CD4-positive, alpha-beta T cell treated with Interleukin-4 for 4 hours (primary cell): ENCODE measurements at places on chromosomes 2 and 18.

- DNase-seq: no peak
Observed at GRCh38 chr2:60216452-60216995, 336.9 kb downstream of the BCL11A start.

DNA sequence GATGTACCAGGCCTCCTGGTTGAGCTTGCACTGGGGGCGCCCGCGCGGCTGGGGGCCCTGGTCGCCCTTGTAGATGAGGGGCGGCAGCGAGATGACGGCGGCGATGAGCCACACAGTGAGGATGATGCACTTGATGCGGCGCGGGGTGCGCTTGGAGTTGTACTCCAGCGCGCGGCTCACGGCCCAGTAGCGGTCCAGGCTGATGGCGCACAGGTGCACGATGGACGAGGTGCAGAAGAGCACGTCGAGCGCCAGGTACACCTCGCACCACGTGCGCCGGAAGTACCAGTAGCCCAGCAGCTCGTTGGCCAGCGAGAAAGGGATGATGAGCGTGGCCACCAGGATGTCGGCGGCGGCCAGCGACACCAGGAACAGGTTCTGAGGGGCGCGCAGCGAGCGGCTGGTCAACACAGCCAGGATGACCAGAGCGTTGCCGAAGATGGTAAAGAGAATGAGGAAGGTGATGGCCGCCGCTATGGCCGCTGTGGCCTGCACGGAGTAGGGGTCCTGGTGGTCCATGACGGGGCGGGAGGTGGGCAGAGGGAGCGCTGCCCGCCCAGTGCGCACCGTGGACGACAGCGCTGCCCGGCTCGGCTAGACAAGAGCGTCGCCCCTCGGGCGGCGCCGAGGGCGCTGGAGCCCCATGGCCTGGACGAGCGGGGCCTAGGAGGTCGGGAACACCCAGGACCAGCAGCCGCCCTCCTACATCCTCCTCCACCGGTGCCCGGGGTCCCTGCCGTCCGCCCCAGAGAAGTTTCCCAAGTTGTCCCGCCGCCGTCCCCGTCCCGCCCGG lies 544 bp downstream of the ADRA2B start:
- DNase-seq: no peak

DNA sequence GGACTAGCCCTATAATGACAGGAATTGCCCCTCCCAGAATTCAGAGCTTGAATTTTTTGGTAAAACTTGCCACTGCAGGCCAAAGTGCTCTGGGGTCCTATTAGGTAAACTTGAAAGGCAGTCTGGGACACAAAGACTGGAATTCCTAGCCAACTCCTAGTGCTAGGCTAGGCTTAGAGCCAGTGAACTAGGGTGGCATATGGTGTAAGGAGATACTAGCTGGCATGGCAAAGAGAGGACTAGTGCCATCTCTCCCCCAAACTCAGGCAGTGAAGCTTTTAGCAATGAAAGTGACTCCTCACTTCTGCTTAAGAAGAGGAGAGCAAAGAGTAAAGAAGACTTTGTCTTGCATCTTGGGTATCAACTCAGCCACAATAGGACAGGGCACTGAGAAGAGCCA lies 410.5 kb upstream of the CNTNAP5 start:
- DNase-seq: no peak

DNA sequence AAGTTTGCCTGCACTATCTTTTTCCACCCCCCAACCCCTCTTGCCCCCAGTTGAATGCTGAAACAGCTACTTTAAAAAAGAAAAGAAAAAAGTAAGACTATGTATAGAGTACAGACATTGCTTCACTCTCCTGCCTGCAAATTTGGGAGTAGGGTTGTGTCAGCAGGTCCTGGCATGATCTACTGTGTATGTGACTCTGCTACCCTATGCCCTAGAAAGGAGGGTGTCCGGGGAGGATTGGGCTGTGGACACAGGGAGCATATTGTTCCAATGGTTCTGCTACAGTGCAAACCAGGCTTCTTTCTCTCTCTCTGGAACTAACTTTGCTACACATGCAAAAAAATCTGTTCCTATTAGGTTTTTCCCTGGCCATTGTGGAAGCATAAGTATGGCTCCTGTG lies 9.9 kb upstream of the ZEB2 start:
- no peak for DNase-seq

- DNase-seq: no peak
Observed at GRCh38 chr2:65199891-65200290, 27.7 kb upstream of the ACTR2 start.

- no peak for DNase-seq
Observed at GRCh38 chr2:235530735-235531134, 36.9 kb downstream of the AGAP1 start.

DNA sequence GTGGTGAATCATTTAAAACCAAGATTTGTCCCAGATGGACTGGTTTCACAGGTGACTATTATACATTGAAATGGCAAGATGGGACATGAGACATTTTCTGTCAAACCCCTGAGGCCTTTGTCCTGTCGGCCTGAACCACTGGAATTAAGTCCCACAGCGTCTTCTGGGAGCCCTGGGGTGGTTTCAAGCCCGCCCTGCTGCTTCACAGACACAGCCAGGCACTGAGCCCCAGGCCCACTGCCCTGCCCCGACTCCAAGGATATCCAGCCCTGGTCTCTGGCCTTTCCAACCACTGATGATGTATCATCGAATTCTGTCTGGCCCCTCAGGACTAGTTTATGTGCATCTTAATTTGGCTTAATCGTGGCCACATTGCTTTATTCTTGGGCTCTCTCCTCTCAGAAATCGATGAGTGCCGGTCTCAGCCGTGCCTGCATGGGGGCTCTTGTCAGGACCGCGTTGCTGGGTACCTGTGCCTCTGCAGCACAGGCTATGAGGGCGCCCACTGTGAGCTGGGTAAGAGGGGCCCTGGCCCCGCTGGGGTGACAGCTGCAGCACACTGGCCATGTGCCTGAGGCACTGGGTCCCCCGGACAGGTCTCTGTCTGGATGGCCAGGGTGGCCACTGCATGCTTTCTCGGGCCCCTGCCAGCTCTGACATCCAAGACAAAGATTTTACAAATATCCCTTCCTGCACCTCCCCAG lies 39.5 kb downstream of the MTERF4 start:
- no peak for DNase-seq

DNA sequence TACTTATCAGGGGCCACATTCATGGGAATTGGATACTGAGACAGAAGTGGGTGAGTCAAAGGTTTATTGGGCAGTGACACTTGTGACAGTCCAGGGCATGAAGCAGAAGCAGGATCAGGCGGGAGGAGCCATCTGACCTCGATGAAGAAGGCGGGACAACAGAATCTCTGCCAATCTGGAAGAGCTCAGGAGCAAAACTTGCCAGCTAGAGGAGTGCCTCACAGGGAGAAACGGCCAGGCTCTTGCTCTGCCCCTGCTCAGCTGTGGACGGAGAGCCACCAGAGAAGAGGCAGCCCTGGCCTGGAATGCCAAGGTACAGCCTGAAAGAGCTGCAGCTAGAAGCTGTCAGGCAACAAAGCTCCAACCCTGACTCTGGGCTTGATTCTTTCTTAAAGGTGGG lies 16.9 kb downstream of the DAW1 start:
- DNase-seq: no peak

DNA sequence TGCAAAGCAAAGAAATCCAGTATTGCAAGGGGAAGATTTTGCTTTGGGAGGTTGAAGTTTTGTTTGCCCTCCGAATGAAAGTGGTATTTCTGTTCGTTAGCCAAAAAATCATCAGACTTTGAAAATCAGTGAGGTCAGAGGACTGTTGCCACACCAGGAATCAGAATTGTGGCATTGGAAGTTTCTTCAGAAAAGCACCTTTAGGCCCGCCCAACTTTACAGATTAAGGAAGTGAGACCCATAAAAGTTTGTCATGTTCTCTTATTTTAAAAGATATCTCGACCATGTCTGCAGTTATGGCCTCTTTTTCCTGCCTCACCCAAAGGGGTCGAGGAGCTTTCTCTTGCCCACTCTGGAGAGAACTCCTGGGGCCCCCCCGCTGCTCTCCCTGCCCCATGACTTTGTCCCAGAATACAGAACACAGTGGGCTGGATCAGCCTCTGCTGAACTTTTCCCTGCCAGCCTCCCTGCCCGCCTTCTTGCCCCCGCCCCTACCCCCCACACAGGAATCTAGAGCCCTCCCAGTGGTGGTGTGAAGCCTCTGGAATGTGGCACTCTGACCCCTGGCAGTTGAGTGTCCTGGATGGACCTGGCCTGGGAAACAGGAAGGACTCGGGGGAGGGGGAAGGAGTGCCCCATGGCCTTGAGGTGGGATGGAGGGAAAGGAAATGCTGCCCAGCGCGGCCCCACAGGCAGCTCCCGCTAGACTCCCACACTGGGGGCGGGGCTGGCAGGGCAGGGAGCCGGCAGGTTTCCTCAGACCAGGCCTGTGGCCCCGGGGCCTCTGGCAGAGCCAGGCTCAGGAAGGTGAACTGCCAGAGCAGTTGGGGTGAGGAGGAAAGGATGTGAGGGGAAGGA lies 25.3 kb downstream of the CRIM1 start:
- DNase-seq: no peak
